WERI-Rb-1 (cell line): ENCODE measurements at places on chromosomes 3 and 15.

- DNase-seq = no peak
Observed at GRCh38 chr3:171286580-171287249, 173.5 kb downstream of the TNIK start.

GRCh38 chr3:120196333-120196732, 88.7 kb downstream of the GPR156 start:
- no peak for DNase-seq

DNA sequence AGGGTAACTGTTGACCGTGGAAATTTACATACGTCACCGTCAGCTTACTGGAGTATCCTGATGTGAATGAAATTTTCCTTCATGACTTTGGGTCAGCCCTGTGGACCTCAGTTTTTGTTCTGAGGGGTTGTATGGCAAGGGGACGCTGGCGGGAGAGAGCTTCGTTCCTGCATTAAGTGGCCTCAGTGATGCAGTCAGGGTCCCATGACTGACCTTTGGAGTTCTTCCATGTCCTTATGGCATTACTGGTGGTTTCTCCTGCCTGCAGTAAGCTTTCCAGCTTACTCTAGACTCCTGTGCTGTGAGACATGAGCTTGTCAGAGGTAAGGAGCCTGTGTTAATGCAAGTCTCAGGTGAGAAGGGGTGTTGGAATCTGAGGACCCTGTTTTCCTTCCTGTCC, 1.8 kb downstream of the CD276 start:
- no peak for DNase-seq

GRCh38 chr15:96690733-96691132, 360.2 kb downstream of the NR2F2 start:
- DNase-seq = no peak

DNA sequence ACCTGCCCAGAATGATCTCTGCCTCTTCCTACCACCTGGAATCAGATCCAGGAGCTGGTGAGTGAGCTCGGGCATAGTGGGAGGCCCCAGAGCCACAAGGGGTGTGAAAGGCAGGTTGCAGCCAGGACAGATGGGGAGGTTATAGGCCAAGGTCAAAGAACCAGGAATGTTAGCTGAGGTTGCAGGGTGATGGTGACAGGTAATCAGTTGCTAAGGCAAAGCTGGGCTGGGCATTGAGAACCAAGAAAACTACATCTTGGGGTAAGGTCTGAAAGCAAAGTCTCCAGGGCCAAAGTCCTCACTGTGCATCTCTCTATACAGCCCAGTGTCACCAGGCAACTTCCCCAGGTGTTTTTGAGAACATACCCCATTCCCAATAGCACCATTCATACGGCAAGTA, 38.4 kb upstream of the SLC6A11 start:
- peak; percentile 24 for DNase-seq

DNA sequence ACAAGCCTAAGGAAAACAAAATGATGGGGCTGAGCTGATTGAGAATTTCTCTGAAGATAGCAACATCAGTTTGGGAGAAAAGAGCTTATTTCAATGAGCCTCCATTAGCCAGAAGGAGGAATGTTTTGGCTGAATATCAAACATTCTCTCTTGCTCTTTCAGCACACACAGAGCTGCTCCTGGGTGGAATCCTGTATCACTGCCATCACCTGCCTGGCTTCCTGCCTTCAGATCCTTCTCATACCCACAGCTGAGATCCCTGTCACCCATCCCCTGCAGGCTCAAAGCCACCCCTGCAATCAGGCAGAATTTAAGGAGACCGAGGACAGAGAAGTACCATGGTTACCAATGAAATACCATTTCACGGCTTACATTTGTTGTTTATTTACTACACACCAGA, 27.2 kb upstream of the SYN2 start:
- DNase-seq = no peak

DNA sequence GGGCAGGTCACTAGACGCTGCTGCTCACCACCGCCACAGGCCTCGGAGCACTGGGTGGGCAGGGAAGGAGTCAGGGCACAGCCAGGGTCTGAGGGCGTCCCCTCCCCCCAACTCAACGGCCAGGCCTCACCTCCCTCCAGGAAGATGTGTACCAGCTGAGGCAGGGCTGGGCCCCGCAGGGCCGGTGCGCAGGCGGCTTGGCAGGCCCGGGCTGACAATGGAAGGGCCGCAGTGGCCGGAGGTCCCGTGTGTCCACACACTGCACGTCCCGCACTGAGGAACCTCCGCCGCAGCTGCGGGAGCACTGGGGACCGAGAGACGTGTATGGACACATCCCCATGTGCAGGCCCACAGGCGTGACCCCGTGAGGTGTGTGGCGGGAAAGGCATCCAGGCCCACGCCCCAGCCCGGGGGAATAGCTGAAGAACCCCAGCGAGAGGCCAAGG, 47.4 kb downstream of the ADAMTS7 start:
- DNase-seq = no peak

GRCh38 chr15:27679203-27679602, 419.9 kb downstream of the OCA2 start:
- no peak for DNase-seq

DNA sequence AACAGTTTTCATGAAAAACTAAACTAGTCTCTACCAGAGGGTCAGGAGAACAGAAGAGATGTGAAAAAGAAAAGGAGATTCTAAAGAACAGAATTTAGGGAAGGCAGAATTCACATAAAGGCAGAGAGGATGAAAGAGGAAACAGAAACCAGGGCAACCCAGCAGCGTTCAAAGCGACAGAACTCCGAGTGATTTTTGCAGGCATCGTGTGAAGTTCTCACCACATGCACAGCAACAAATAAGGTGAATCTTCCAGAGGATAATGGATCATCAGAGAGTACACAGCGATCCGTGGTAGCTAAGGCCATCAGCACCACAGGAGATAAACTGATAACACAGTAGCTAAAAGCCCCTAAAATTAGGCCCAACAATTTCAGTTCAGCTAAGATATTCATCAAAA, 250.8 kb upstream of the THBS1 start:
- DNase-seq = no peak

GRCh38 chr15:45048794-45049631, 26.0 kb downstream of the SORD start:
- DNase-seq = no peak

DNA sequence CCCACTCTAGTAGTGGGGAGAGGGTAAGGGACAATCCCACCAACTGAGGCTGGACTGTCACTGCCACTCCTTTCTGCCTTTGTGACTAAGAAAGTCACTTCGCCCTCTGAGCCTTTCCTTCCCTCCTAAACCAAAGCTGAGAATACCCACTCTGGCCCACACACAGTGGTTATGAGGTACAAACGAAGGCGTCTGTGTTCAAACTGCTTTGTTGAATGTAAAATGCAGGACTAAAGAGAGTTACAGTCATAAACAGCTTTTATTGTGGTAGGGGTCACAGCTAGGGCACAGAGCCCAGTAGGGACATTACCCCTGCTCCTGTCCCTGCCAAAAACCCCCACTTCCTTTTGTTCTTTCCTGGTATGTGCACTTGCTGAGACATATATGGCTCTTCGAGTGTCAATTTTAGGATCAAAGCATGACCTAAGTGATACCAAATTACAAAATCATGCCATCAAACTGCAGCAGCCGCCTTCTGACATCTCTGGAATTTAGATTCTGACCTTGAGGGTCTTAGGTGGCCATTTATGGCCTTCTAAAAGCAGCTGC, 45.1 kb downstream of the CTDSPL start:
- no peak for DNase-seq

DNA sequence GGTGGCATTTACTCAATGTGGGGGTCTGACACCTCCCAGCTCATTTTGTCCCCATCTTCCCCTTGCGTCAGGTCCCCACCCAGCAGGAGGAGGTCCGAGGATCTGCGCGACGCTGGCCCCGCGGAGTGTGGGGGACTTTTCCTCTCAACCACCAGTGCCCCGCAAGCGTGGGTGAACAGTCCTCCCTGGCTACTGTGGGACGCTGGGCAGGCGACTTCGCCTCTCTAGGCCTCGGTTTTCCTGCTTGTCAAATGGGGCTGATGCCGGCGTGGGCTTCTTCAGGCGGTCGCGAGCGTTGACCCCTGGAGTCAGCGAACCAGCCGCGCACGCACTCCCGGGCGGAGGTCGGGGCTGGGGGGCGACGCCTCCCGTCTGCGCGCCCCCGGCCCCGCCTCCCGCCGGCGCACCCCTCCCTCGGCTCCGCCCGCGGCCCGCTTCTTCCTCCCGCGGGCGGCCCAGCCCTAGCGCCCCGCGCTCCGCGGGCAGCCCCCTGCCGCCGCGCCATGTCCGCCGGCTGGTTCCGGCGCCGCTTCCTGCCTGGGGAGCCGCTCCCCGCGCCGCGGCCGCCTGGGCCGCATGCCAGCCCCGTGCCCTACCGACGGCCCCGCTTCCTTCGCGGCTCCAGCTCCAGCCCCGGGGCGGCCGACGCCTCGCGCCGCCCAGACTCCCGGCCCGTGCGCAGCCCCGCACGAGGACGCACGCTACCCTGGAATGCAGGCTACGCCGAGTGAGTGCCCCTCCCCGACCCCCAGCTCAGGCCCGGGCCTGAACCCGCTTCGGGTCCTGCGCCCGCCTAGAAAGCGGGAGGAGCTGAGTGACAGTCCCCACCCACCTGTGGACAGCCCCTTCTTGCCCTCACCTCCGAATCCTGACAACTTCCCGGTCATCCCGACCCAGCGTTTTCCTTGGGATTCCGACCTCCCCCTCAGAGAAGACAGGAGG, at the start of gene PPM1M:
PPM1M (plus strand) TSS at position 438 of the 942 bp plus-strand sequence; CDS start at position 504, 66 bp downstream.
- DNase-seq = no peak

DNA sequence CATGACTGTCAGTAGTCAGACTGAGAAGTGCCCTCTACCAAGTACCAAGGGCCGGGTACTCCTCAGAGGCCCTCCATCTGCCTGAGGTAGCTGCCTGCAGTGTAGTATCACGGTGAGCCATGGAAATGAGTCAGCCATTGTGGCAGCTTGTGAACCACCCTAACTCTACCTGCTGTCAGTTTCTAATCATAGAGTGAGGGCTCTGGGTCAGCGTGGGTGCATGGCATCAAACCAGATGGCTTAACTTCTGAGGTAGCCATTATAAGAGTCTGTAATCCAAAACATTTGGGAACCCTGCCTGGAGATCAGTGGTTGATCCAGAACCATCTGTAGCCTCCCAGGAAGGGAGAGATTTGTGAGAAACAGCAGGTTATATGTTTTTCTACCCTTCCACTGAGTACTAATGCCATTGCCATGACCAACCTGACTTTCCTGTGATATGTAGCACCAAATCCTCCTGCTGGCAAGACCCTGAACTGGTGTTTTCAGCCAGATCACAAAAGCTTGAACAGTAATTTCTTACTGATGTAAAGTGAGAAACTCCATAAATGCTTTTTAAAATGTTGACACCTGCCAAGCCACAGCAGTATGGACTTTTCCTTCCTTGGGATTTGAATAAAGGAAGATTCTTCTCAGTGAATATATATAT, 38.9 kb downstream of the ABHD2 start:
- DNase-seq = peak; percentile 75

- DNase-seq = no peak
Observed at GRCh38 chr3:190101320-190102011, 19.2 kb downstream of the P3H2 start.

- DNase-seq = no peak
Observed at GRCh38 chr15:92922418-92923002, 22.4 kb downstream of the CHD2 start.

DNA sequence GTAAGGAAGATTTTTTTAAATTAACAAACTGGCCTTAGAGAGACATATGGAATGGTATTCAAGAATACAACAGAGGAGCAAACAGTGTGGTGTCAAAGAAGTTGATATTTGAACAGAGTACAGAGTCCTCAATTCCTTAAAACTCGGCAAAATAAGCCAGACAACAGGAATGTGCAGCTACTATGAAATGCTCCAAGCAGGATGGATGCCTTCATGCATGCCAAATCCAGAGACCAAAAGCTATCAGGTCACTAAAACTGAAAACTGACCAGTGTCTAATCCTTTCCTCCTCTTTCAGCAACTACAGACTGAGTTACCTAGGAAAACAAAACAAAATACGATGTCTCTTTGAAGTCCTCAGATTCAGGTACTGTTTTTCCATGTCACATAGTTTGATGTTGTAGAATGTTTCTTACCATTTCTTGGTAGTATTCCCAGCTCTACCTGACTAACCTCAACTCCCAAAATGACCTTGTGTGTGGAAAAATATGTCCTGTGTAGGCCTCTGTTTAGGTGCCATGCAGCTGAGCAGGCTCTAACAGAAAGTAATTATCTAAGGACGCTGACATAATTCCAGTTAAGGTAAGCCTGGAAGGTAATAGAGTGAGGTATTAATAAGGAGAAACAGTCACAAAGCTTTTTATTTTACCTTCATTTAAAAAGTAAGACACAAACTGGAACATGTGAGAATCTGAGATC, 46.9 kb downstream of the TBL1XR1 start:
- no peak for DNase-seq

GRCh38 chr3:187742351-187743171, 2.7 kb downstream of the BCL6 start:
- no peak for DNase-seq

DNA sequence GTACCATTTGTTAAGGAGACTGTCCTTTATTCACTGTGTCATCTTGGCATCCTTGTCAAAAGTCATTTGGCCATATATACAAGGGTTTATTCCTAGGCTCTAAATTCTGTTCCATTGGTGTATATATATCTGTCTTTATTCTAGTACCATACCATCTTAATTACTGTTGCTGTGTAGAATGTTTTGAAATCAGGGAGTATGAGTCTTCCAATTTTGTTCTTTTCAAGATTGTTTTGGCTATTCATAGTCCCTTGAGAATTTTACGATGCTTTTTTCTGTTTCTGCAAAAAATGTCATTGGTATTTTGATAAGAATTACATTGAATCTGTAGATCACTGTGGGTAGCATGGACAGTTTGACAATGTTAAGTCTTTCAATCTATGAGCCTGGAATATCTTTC, 28.7 kb downstream of the PFN2 start:
- DNase-seq = no peak

- no peak for DNase-seq
Observed at GRCh38 chr15:46420990-46421389, 786.2 kb downstream of the SQOR start.

DNA sequence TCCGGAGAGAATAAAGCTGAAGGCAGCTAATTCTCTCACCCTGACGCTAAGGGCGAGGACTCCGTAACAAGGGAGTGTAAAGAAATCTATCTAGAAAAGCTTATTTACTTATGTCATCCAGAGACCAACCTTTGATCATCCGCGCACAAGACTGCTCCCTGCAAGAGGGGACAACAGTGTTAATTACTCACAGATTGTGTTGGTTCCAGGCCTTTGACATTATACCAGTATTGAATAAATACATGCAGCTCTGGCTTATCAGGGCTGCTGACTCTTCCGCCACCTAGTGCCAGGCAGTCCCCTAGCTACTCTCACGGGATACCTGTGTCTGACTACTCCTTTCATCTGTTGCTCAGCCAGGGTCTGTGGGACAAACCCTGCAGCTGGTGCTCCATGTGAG, 211.7 kb downstream of the DTWD1 start:
- peak; percentile 52 for DNase-seq

DNA sequence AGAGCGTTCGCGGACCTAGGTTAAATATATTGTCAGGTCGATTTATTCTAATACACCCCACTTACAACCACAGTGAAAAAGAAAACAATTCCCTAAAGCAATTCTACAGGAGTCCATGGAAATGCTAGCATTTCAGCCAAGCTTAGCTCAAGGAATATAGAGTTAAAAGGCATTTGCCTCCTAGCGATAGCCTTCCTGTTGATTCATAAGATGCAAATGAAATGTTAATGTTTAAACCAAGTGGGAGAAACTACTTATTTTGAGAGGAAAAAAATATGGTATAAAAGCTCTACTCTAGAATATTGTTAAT, 1.7 kb upstream of the ALCAM start:
- no peak for DNase-seq

- DNase-seq = no peak
Observed at GRCh38 chr3:46413951-46414350, 6.9 kb downstream of the CCRL2 start.

GRCh38 chr3:45884368-45885201, 1.8 kb upstream of the CCR9 start:
- no peak for DNase-seq
